Hepatocyte (in vitro differentiated cells): ENCODE measurements at places on chromosomes 4 and X. TPM values are rescaled to one million over a fixed set of nuclear protein-coding genes. Genes with fewer than 3 reads are reported as not detected.

NXF2B gene
- polyA plus RNA-seq: not detected in 2 replicates

GRCh38 chr4:141376769-141377168, 156.1 kb downstream of the ZNF330 start:
- H3K27ac ChIP-seq: no peak overlapping the region
- no peaks in the 10 kb centered on the region for H3K4me1 ChIP-seq
- H3K27me3 ChIP-seq: no peaks in the 10 kb centered on the region
- no peak for DNase-seq
- H3K36me3 ChIP-seq: no peaks in the 10 kb centered on the region
- H3K4me3 ChIP-seq: no peak overlapping the region

GRCh38 chrX:63430026-63430425, 78.9 kb upstream of the SPIN4 start:
- H3K27ac ChIP-seq: no peak overlapping the region
- H3K4me1 ChIP-seq: no peaks in the 10 kb centered on the region
- H3K27me3 ChIP-seq: no peaks in the 10 kb centered on the region
- no peak for DNase-seq
- no peak overlapping the region for H3K4me3 ChIP-seq

DNA sequence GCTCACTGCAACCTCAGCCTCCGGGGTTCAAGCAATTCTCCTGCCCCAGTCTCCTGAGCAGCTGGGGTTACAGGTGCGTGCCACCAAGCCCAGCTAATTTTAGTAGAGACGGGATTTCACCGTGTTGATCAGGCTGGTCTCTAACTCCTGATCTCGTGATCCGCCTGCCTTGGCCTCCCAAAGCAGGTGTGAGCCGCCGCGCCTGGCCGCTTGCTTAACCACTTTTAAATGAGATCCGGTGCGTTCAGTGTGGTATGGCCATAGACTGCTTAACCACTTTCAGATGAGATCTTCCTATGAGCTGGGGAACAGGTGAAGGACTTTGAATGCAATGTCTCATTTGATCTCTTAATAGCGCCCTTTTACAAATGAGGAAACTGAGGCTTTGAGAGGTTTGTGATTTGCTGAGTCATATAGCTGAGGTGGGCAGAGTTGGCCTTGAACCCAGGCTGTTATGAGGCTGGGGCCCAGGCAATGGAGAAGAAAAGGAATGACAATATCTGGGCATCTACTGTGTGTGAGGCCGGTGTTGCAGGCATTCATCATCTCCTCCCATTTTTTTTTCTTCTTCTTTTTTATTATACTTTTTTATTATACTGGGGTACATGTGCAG, 41.9 kb upstream of the NSG1 start:
- H3K4me3 ChIP-seq: no peak overlapping the region
- DNase-seq: no peak
- no peaks in the 10 kb centered on the region for H3K36me3 ChIP-seq
- no peaks in the 10 kb centered on the region for H3K27me3 ChIP-seq

DNA sequence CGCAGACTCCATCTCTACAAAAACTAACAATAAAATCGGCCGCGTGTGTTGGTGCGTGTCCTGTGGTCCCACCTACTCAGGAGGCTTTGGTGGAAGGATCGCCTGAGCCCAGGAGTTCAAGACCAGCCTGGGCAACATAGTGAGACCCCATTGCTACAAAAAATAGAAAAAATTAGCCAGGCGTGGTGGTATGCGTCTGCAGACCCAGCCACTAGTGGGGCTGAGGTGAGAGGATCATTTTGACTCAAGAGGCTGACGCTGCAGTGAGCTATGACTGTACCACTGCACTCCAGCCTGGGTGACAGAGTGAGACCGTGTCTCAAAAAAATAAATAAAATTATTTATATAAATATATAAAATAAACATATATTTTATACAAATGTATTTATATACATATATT, 22.3 kb downstream of the ASMTL start:
- H3K27ac ChIP-seq: no peak overlapping the region
- H3K36me3 ChIP-seq: no peaks in the 10 kb centered on the region
- no peak overlapping the region for H3K4me3 ChIP-seq
- no peaks in the 10 kb centered on the region for H3K4me1 ChIP-seq
- H3K27me3 ChIP-seq: no peaks in the 10 kb centered on the region
- no peak for DNase-seq

- no peaks in the 10 kb centered on the region for H3K27me3 ChIP-seq
- peaks cover 19% of the 10 kb centered on the region for H3K4me1 ChIP-seq
- H3K36me3 ChIP-seq: no peaks in the 10 kb centered on the region
- no peak overlapping the region for H3K4me3 ChIP-seq
Measured at GRCh38 chr4:174406383-174406782, 115.9 kb downstream of the HPGD start.

DNA sequence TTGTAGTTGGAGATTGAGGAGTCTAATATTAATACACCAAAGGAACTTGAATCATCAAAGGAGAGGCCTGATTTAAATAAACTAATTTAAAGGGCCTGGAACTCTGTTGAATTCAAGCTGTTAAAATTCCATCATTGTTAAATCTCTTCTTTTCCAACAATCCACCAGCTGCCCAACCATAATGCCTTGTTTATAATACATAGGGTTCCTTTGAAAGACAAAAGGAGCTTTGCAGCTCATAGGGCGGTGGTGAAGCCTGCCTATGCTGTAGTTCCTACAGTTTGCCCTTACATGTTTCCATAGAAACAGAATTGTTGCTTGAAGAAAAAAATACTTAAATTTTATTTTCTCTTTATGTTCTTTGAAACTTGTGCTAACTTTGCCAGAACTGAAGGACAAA, 102.8 kb downstream of the GLUD2 start:
- H3K36me3 ChIP-seq: no peaks in the 10 kb centered on the region
- H3K27ac ChIP-seq: no peak overlapping the region
- H3K27me3 ChIP-seq: no peaks in the 10 kb centered on the region

GRCh38 chr4:169115897-169116254, 105.8 kb upstream of the CBR4 start:
- no peaks in the 10 kb centered on the region for H3K36me3 ChIP-seq
- peak; percentile 86 for DNase-seq
- H3K27ac ChIP-seq: peak overlapping the region; percentile 79
- peaks cover 10% of the 10 kb centered on the region for H3K4me1 ChIP-seq
- H3K4me3 ChIP-seq: no peak overlapping the region

GRCh38 chrX:80420147-80420546, at the start of gene TENT5D:
TENT5D (plus strand) TSS chrX:80420447; CDS start chrX:80442540, 22,093 bp downstream.
- H3K27ac ChIP-seq: no peak within 1 kb of the TSS
- no peak for DNase-seq
- H3K36me3 ChIP-seq: no peaks in the 10 kb centered on the region
- no peaks in the 10 kb centered on the region for H3K27me3 ChIP-seq
- no peaks in the 10 kb centered on the region for H3K4me1 ChIP-seq
- no peak within 1 kb of the TSS for H3K4me3 ChIP-seq
